ENCODE measurements at places on chromosomes 6 and 20.

DNA sequence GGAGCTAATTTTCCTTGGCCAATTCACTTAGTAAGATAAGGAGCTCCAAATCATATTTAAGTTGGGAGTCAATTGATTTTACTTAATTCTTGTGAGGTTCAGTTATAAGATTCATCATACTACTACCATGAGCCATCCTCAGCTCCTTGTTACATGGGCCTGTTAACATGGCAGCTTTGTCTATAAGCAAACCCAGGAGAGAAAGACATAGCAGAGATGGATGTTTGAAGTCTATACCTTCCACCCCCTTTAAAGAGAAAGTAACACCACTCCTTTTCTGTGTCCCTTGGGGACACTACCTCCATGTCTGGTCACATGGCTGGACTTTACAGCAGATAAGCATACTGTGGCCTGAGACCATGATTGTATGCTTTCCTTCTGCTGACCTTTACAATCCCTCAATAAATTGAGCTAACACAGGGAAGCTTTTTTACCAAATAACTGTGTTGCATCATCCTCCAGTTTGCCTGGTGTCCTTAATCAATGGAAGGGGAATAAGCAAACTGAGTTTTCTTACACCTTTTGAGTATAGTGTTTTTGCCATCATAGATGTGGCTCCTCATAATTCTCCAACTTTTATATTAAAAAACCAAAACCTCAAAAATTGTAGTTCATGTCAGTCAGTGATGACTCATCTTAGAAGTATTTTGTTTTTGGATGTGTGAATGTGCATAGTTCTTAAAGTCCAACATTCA lies 9.8 kb upstream of the ZNFX1 start:
- peak; percentile 71 for DNase-seq

DNA sequence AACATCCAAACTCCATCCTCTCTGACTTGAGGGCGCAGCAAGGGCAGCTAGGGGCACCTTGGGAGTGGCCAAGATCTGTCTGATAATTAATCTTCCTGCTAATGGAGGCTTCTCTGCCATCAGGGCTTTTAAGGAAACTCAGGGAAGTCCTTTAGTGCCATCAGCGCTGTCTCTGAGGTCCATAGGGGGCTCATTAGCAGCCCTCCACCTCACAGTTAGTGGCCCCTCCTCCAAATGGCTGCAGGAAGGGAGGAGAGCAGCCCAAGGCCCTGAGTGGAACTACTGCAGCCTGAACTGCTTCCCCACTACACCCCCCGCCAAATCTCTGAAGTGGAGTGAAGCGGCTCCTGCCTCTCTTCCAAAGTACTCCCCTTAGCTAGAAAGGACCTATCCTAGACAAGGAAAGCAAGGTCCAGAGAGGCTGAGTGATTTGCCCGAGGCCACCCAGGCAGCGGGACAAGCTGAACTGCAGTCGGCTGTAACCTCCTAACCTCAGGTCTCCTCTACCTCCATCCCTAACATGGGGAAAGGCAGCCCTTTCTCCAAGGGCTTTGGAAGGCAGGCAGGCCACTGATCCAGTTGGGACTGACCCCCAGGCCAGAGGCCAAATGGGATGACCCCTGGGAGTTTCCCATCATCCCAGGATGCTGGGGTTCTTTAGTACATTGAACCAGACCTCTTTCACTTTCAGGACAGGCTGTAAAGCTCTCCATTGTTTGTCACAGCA lies 39.5 kb upstream of the ZFAND3 start:
- DNase-seq = no peak

- no peak for DNase-seq
Observed at GRCh38 chr6:168886964-168887363, 366.7 kb downstream of the THBS2 start.

DNA sequence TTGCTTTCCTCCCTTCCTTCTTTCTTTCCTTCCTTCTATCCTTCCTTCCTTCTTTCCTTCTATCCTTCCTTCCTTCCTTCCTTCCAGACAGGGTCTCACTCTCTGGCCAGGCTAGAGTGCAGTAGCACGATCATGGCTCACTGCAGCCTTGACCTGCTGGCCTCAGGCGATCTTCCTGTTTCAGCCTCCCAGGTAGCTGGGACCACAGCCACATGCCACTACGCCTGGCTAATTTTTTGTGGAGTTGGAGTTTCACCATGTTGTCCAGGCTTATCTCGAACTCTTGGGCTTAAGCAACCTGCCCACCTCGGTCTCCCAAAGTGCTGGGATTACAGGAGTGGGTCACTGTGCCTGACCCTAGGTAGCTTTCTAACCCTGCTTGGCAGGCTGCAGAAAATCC lies 12.2 kb upstream of the SEC63 start:
- DNase-seq = no peak

- no peak for DNase-seq
Observed at GRCh38 chr6:18545726-18546125, 158.6 kb downstream of the RNF144B start.

- DNase-seq = no peak
Observed at GRCh38 chr6:132590362-132590761, 821 bp upstream of the TAAR5 start.

Data from fibroblast of skin of abdomen (primary cell).